Kasumi-1 (cell line): ENCODE measurements at places on chromosomes 2 and 18.

GRCh38 chr2:156447761-156448160 is 11.6 kb downstream of the GPD2 start:
- no peak for DNase-seq

- DNase-seq, result no peak
Observed at GRCh38 chr2:136434251-136434715, 316.3 kb upstream of the CXCR4 start.

- peak; percentile 15 for DNase-seq
Observed at GRCh38 chr2:152347076-152347475, 12.1 kb downstream of the FMNL2 start.

GRCh38 chr2:99488539-99489062 is 1.2 kb downstream of the REV1 start:
- DNase-seq, result peak; percentile 57

- no peak for DNase-seq
Observed at GRCh38 chr18:68104036-68104435, 587.5 kb upstream of the DSEL start.

GRCh38 chr2:127901339-127902056 is 15.7 kb upstream of the AMMECR1L start:
- DNase-seq, result no peak

DNA sequence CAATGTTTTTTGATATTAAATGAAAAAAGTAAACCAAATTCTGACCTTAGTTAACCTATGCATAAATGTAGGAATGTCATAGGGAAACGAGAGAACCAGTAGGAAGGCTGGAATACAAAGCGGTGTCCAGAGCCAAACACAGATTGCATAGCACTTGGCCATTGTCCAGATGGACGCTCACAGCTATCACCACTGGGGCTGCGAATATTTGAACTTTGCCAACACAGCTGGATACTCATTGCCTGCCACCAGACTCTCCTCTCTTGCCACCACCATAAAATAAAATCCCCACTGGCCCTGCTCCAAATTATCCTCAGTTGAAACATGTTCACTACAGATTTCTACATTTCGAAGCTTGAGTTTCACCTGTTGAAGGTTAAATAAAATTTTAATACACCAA is 159.3 kb upstream of the GULP1 start:
- DNase-seq, result no peak

DNA sequence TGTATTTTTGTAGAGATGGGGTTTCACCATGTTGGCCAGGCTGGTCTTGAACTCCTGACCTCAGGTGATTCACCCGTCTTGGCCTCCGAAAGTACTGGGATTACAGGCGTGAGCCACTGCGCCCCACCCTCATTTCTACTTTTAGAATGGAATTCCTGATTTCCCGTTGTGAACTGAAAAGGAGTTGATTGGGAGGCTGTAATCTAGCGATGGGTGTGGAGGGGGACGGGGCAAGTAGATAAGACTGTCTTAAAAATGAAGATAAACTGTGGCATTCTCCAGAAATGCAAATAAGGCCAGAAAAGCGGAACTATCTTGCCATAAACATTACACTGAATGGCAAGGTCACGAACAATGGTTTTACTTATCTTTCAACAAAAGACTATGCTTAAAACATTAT is 135.4 kb downstream of the TRIB2 start:
- DNase-seq, result no peak
